ENCODE measurements at places on chromosomes 5 and 9.

- DNase-seq, result no peak
These were observed 6.3 kb downstream of the PCDH1 start for GRCh38 chr5:141871870-141872269.

DNA sequence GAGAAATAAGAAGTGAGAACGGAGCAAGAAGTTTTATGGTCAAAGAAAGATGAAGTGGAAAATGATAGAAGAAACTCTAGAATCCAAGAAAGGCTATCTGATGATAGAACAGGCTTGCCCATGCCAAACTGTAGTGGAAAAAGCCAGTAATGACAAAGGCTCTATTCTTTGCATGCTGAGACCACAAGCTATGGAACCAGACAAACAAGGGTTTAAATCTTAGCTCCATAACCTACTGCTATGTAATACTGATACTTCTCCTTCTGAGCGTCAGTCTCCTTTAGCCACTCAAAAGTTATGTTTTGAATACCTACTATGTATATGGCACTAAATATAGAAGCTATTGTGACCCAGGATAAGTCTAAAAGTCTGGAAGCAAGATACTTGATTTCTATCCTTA, 51.2 kb upstream of the TRIM32 start:
- DNase-seq, result no peak

DNA sequence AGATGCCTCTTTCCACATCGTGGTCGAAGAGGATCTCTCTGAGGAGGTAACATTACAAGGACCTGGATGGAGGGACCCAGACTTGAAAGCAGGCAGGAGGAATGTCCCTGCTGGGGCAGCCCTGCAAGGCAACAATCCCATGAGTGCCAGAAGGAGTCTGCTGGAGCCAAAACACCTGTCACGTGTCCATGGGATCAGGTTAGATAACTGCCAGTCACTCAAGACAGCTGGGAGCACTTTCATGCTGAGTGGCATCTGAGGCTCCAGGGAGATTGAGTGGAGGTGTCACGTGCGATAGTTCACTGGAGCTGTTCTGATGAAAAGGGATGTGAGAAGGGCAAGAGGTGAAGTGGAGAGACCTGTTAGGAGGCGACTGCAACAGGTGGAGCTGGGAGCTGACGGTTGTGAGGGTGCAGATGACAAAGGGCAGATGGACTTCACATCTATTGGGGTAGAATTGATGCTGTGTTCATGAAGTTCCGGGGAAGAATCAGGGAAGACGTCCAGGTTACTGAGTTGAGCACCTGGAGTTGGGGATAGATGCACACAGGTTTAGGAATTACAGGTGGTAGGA, 68.4 kb downstream of the ICE1 start:
- no peak for DNase-seq

DNA sequence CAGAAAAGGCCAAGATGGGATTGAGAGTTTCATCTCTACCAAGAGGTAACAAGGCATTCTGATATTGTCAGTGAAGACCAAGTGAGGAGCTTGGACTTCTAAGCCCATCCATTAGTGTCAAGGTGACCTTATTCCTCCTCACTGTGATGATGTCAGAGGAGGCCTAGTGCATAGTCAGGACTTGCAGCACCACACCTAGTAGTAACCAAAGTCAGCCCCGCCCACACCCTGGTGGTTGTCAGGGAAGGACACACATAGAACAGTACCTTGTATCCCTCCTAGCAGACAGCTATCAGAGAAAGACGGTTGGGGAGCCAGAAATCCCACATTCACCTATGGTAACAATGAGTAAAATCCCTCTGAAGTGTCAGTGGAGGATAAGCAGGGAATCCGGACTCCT, 111.7 kb downstream of the AP3B1 start:
- DNase-seq, result no peak

DNA sequence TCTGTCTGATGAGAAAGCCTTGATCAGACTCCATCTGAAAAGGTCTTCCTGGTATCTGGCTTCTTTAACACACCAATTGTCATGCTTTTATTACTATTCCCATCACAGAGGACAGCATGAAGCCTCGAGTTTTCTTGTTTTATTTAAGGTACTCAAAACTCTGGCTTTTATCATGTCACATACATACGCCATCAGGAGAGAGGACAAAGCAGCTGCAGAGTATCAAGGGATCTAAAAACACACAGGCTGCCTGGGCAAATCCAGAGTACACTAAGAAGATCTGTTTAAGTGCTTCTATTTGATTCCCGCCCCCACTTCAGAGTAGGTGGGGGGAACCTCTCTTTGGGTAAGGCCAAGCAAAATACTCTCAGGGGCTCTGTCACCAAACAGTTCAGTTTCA, 277.2 kb downstream of the SPOCK1 start:
- no peak for DNase-seq

DNA sequence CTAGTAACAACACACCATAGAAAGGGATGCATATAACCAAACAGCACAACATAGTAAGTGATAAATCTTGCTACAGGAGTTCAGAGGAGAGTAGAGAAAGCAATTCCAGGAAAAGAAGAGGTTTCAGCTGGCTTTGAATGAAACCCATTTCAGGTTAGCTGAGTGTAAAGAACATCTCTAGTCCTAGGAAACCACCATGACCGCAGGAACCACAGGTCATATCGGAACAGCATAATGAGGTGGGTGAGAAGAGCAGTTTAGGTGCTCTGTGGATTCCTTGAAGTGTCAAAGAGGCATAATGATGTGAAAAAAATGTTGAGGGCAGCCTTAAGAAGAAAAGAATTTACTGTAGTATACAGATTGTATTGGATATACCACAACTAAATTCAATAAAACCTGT, 507.5 kb downstream of the MTRR start:
- no peak for DNase-seq

GRCh38 chr9:32783168-32783891, at the start of gene TMEM215:
TMEM215 (plus strand) TSS chr9:32783540; CDS start chr9:32784184, 644 bp downstream.
- no peak for DNase-seq

DNA sequence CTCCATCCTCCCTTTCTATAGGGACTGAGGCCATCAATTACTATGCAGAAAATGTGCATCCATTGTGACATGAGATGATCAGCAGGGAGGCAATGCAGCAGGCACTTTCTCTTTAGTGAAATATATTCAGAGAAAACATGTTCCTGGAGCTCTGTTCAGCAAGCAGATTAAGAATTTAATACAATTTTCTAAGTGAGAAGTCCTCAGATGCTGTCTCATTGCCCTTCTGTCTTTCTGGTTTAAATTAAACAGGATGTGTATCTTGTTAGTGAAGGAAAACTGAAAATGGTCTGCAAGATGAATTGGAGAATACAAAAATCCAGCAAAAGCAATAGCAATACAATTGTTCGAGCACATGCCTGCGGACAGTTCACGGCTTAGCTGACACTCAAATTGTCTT, 445.8 kb upstream of the RIOK2 start:
- DNase-seq, result no peak

- DNase-seq, result no peak
These were observed 195.1 kb upstream of the CDKN2B start for GRCh38 chr9:22204240-22204639.

DNA sequence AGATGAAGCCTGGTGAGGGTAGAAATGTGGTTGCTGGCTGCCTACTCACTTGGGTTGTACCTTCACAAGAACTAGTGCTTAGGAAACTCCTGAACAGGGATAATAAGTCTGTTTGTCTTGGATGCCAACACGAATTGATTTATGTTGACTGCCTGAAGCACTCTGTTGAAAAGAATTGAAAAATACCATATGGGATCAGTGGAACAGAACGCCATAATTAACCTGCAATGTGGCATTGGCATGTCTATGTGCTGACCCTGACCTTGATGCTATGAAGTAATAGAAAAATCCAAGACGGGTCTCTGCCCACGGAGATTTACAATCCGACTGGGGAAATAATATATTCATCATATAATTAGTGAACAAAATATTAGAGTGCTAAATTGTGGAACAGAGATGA, 10.5 kb downstream of the LIX1 start:
- DNase-seq, result no peak

DNA sequence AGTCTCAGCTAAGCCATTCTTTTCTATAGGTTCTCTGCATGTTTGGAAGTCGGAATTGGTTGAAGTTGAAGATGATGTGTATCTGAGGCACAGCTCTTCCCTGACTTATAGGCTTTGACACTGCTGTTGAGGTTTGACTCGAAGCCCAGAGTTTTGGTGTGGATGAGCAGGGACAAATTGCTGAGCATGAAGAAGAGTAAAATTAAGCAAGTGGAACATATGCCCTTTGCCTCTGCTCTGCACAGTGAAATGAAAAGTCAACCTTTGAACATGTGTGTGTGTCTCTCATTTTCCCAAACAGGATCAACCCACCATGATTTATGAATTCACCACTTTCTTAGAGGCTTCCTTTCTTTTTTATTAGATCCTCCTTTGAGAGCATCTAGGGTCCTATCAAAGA, 8.5 kb downstream of the HMHB1 start:
- no peak for DNase-seq

GRCh38 chr9:136508729-136509500, 26.1 kb upstream of the SEC16A start:
- no peak for DNase-seq
